ENCODE measurements at places on chromosomes 7 and 10. TPM values are rescaled to one million over a fixed set of nuclear protein-coding genes. Genes with fewer than 3 reads are reported as not detected.

GRCh38 chr10:35236739-35237138 lies 99.6 kb upstream of the CCNY start:
- H3K4me1 ChIP-seq: no peaks in the 10 kb centered on the region
- H3K27me3 ChIP-seq: no peaks in the 10 kb centered on the region
- H3K4me3 ChIP-seq: no peak overlapping the region
- DNase-seq: no peak

DNA sequence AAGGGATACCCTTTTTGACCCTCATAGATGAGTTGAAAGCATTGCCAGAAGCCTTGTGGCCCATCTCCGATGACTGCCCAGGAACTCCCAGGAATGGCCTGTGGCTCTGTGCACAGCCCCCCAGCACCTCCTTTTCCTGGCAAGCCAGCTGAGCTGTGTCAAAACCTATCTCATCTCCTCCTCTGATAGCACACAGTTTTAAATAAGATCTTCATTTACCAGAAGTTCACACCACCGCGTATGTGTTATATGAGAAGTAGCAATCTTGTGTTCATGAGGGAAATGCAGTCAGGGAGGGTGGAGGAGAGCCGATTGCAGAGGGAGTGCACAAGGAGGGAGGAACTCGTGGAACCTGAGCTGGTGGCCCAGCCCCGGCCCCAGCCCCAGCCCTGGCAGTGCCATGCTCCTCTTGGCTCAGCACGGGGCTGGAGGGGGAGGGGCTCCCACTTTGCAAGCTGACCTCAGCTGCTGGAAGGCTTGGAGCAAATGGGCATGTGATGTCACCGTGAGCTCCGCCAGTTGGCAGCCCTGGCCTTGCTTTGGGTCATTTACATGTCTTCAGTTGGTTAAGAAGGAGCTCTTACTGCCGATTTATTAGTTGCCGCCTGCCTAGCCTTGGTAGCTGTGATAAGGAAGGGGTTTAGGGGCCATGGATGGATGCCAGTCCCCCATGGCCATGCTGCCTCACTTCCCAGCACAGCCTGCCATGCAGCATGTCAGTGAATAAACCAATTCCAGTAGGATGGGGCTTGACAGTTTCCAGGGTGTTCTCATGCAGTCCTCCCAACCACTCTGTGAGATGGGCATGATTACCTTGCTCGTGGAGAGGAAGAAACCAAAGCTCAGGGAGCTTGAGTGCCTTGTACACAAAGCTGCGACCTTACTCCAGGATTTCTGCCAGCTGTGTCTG lies 20.0 kb downstream of the UNC5B start:
- H3K36me3 ChIP-seq: no peaks in the 10 kb centered on the region
- H3K27ac ChIP-seq: no peak overlapping the region
- peaks cover 26% of the 10 kb centered on the region for H3K4me1 ChIP-seq
- DNase-seq: no peak
- no peaks in the 10 kb centered on the region for H3K27me3 ChIP-seq

DNA sequence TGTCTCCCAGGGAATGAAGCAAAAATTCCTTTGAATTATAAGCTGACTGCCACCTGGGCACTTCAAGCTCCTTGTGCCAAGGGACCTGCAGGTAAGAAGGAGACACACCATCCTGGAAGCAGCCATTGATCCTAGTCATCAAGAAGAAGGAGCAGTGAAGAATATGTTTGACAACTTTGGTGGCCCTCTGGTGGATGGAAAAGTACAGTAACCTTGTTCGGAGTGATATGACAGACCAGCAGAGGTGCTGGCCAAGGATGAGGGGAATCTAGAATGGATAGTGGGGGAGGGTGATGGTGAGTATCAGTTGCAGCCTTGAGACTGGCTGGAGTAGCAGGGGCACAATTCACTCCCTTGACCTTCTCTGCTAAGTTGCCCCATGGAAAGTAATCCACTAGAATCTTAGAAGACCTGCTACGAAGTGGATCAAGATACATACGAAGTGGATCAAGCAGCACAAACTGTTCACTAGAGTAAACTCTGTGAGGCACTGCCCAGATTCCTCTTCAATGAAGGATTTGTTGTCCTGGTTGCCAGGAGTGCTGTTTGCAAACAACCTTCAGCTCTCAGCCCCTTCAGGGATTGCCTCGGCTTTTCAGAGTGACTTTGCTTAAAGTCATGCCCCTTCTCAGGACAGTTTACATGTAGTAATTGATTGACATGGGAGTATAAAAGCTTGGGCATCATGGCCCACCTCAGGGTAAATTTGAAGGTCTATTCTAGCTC lies 44.8 kb upstream of the ORC5 start:
- DNase-seq: no peak
- H3K27ac ChIP-seq: no peak overlapping the region
- no peaks in the 10 kb centered on the region for H3K27me3 ChIP-seq
- no peak overlapping the region for H3K4me3 ChIP-seq
- H3K4me1 ChIP-seq: no peaks in the 10 kb centered on the region

- H3K4me1 ChIP-seq: no peaks in the 10 kb centered on the region
- no peak overlapping the region for H3K27ac ChIP-seq
- no peak overlapping the region for H3K4me3 ChIP-seq
- no peaks in the 10 kb centered on the region for H3K36me3 ChIP-seq
These were observed 81.9 kb upstream of the DYNC1I1 start for GRCh38 chr7:95690367-95690947.

DNA sequence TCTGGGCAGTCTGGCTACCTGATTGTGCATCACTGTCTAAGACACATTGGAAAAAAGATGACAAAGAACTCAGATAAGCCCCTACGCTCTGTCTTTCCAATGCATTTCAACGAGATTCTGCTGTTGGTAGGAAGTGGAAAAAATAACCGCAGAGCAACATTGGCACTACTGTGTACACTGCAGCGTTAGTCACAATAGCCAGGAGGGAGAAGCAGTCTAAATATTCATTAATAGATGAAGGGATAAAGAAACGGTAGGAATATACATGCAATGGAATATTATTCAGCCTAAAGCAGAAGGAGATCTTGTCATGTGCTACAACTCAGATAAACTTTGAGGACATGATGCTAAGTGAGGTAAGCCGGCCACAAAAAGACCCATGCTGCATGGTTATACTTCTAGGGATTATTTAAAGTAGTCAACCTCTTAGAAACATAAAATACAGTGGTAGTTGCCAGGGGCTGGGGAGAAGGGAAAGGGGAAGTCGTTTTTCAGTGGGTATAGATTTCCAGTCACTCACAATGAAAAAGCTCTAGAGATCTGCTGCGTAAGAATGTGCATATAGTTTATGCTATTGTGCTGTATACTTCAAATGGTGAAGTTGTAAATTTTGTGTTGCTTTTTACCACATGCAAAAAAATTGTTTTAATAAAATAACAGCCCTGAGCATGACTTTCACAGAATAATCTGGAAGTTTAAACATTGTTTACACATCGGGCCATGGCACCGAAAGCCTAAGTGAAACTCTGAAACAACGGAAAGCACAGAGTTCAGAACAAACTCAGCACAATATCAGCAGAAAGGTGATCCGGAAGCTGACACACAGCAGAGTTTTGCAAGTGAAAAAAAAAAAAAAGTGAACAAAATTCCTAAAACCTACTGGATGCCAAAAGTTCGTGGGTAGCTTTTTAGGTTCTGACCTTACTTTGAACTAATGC lies 40.1 kb downstream of the ELMO1 start:
- H3K27me3 ChIP-seq: no peaks in the 10 kb centered on the region
- no peak overlapping the region for H3K27ac ChIP-seq
- H3K36me3 ChIP-seq: no peaks in the 10 kb centered on the region
- H3K4me1 ChIP-seq: peaks cover 7% of the 10 kb centered on the region
- no peak for DNase-seq

- no peaks in the 10 kb centered on the region for H3K4me1 ChIP-seq
- H3K27me3 ChIP-seq: no peaks in the 10 kb centered on the region
- H3K27ac ChIP-seq: no peak overlapping the region
- no peak overlapping the region for H3K4me3 ChIP-seq
- no peak for DNase-seq
- no peaks in the 10 kb centered on the region for H3K36me3 ChIP-seq
These were observed 58.1 kb downstream of the AGMO start for GRCh38 chr7:15503603-15504290.

DNA sequence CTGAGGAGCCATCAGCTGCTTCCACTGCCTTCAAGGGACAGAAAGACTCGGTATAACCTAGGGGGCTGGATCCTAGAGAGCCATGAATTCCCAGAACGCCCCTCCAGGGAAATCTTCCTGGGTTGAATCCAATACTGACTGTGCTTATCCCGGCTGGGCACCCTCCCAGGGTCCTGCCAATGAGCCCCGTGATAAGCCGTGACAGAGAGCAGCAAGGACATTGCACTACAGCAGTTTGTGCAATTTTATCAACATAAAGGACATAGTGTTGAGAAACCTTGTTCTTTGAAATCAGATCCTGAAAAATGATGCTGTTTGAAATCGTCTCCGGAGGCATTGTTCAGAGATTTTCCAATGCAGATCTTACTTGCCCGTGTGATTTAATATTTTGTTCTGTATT lies 18.8 kb downstream of the AKR1B1 start:
- H3K4me3 ChIP-seq: no peak overlapping the region
- H3K4me1 ChIP-seq: no peaks in the 10 kb centered on the region
- H3K27ac ChIP-seq: no peak overlapping the region
- peaks cover 40% of the 10 kb centered on the region for H3K36me3 ChIP-seq
- H3K27me3 ChIP-seq: no peaks in the 10 kb centered on the region

- H3K27ac ChIP-seq: no peak overlapping the region
- no peaks in the 10 kb centered on the region for H3K27me3 ChIP-seq
- H3K4me1 ChIP-seq: no peaks in the 10 kb centered on the region
- H3K4me3 ChIP-seq: no peak overlapping the region
- DNase-seq: no peak
- H3K36me3 ChIP-seq: no peaks in the 10 kb centered on the region
These were observed 144.9 kb downstream of the CPED1 start for GRCh38 chr7:121133444-121133843.

- peak overlapping the region; percentile 28 for H3K27ac ChIP-seq
- H3K27me3 ChIP-seq: no peaks in the 10 kb centered on the region
- peak; percentile 74 for DNase-seq
- H3K4me3 ChIP-seq: no peak overlapping the region
- no peaks in the 10 kb centered on the region for H3K36me3 ChIP-seq
These were observed 8.2 kb upstream of the CLDN4 start for GRCh38 chr7:73822319-73823173.

- H3K4me3 ChIP-seq: no peak within 1 kb of the TSS
- H3K27ac ChIP-seq: peak within 1 kb of the TSS; percentile 61
- DNase-seq: peak; percentile 91
- no peaks in the 10 kb centered on the region for H3K27me3 ChIP-seq
These were observed at the start of gene BLNK for GRCh38 chr10:96271016-96271815. Gene BLNK (minus strand): TSS chr10:96271569. CDS start chr10:96271398, 171 bp downstream.

GRCh38 chr7:50720295-50720694 lies 62.4 kb downstream of the GRB10 start:
- peak overlapping the region; percentile 66 for H3K27ac ChIP-seq
- DNase-seq: no peak
- no peaks in the 10 kb centered on the region for H3K36me3 ChIP-seq
- H3K4me3 ChIP-seq: no peak overlapping the region

DNA sequence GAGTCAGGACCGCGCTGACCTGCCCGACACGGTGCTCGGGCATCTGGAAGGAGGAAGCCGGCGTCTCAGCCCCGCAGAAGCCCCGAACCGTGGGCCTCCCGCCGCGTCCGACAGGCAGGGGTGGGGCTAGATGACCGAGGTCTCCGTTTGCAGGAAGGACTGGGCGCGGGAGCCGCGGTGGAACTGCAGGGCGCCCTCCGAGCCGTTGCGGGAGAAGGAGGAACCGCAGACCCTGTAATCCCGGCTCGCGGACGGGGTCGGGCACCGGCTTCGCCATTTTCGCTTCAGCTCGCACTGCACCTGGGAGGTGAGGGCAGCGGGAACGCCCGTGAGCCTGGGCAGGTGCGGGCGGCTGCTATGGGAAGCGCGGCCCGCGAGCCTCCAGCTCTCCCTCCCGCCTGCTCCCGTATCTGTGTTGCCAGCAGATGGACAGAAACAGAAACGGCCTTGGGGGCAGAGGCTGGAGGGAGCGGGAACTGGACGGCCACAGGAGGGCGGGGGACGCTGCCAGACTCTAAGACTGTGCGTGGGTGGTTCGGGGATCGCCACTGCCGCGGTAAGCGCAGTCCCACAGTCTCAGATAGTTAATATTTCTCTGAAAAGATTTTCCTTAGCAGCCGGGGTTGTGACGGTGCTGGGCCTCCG lies 114.1 kb downstream of the VIPR2 start:
- peaks cover 20% of the 10 kb centered on the region for H3K4me1 ChIP-seq
- peak overlapping the region; percentile 75 for H3K27ac ChIP-seq
- H3K4me3 ChIP-seq: peak overlapping the region; percentile 45
- H3K36me3 ChIP-seq: no peaks in the 10 kb centered on the region
- H3K27me3 ChIP-seq: no peaks in the 10 kb centered on the region
- DNase-seq: peak; percentile 83

DNA sequence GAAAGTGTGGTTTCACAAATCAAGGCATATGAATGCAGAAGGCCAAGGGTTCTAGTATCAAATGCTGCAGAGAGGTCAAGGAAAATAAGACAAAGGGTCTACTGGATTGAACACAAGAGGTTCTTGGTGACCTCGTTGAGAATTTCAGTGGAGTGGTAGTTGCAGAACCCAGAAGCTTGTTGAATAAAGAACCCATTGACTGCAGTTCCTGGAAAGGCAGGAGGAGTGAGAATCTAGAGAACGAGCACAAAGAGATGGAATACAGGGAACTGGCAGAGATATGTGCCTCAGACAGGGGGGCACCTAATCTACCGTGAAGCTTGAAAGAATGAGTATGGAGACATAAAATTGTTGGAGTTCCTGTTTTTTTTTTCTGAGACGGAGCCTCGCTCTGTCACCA lies 3.5 kb upstream of the SEPTIN7 start:
- no peak for DNase-seq
- H3K27me3 ChIP-seq: no peaks in the 10 kb centered on the region
- H3K36me3 ChIP-seq: no peaks in the 10 kb centered on the region

DNA sequence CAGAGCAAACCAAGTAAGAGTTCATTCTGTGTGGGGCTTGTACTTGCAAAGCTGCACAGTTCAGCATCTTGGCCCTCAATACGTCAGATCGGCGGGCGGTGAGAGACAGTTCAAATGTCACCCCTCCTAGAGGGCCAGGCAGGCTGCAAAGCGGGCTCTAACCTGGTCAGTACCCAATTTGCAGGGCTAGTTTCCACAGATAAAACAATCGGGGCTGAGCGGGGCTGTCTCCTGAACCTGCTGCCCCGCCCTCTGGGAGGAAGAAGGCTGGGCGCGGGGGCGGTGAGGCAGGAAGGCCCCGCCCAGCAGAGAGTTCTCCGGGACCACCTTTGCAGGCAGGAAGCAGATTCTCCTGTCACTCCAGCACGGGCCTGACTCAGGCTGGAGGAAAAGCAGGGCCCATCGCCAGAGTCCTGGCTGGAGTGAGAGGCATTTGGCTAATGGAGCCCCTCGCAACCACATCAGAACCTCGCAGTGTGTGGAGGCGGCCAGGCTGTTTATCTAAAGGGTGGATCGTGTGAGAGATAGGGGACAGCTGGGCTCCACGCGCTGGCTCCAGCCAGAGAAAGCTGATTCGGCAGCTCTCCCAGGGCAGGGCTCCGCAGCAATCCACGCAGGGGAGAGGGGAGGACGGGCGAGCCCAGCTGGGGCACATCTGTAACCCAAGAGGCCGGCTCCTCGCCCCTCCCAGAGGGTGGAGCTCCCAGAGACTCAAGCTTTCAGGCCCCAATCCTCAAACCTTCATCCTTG lies 83.1 kb downstream of the SH3PXD2A start:
- peak; percentile 96 for DNase-seq
- H3K36me3 ChIP-seq: no peaks in the 10 kb centered on the region
- peaks cover 17% of the 10 kb centered on the region for H3K4me1 ChIP-seq
- H3K27me3 ChIP-seq: no peaks in the 10 kb centered on the region

STRA8 gene
- polyA plus RNA-seq: not detected

AASS gene
- 2.4 TPM for polyA plus RNA-seq

SLC13A1 gene
- 0.06 TPM for polyA plus RNA-seq

IDE gene
- 7.8 TPM for polyA plus RNA-seq

FAM25C gene
- polyA plus RNA-seq: not detected

JAKMIP3 gene
- polyA plus RNA-seq: not detected

MMP21 gene
- polyA plus RNA-seq: 0.07 TPM
